Skin of body (tissue), 3 donors: ENCODE measurements at places on chromosomes 6 and 20. TPM values are rescaled to one million over a fixed set of nuclear protein-coding genes. Genes with fewer than 3 reads are reported as not detected.

DNA sequence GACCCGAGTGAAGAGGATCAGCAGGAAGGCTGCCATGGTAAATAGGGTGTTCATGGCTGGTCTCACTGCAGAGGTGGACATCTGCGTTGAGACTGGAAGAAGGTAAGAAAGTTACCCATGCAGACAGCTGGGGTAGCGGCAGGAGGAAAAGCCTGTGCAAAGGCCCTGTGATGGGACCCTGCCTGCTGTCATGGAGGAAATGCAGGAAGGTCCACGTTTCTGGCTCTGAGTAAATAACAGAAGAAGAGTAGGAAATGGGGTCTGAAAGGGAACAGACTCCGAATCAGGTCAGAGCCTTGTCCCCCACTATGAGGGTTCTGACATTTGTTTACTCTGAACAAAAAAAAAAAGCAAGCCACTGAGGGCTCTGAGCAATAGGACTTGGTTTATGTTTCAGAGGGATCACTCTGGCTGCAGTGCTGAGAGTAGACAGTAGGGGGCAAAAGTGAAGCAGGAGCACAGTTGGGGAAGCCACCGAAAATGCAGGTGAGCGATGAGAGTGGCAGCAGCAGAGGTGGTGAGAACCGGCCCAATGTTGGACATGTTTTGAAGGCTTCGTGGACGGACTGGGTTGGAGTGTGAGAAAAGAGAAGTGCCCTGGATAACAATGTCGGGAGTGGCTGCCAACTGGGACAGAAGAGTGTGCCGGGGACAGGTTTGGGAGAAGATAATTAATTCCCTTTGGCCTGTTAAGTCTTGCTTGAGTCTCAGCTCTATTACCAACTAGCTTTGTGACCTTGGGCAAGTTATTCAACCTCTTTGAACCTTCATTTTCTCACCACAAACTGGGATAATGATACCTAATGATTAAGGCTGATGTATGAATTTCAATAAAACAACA is 57.9 kb upstream of the MAP7 start:
- DNase-seq: no peak

Gene PIM1
- 38.3 TPM for total RNA-seq

Gene LY6G6F
- total RNA-seq: not detected

- no peak for DNase-seq
These were observed 12.9 kb downstream of the TBPL1 start for GRCh38 chr6:133965817-133966360.

- no peak for DNase-seq
These were observed 5.3 kb downstream of the LINC00237 start for GRCh38 chr20:21100578-21101452.

Gene EPB41L1
- 18.1 TPM for total RNA-seq

Gene TOMM34
- 4.8 TPM for total RNA-seq

GRCh38 chr20:4344670-4345069 is 329.3 kb upstream of the RNF24 start:
- no peak for DNase-seq

Gene PNPLA1
- total RNA-seq: 4.2 TPM

DNA sequence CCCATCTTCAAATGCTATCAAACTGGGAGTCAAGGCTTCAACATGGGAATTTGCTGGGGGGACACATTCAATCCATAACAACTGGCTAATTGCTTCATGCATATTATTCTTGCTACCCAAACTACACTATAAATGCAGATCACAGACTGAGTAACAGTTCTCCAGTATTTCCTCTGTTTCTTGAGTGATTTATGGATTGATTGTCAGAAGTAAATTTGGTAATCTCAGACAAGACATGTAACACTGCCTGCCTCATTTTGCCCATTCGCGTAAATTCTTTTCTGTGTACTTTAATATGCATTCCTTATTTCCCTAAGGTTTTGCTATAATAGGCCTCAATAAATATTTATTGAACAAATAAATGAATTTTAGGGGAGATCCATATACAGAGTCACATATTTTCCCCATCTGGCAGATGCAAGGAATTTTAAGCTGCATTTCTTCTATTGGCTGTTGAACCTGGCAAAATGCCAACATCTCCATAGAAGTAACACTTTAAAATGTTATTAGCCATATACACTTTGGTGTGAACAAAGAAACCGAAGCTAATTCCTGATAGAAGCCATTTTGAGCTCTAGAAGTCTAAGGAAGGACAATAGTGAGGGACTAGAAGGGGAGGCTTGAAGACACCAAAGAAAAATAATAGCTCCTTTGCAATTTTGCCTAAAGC is 98.2 kb downstream of the QRSL1 start:
- DNase-seq: no peak

- no peak for DNase-seq
These were observed 236.3 kb downstream of the BCAS1 start for GRCh38 chr20:53834062-53834442.

Gene LSM14B
- 32.7 TPM for total RNA-seq

Gene RAB44
- 0.59 TPM for total RNA-seq

Gene CASS4
- total RNA-seq: 0.89 TPM
